Stimulated activated CD4-positive, alpha-beta T cell treated with anti-CD3 and anti-CD28 coated beads, Interleukin-15, amount 100 ng/mL, for 1 hour (primary cell): ENCODE measurements at places on chromosomes 11 and 22.

DNA sequence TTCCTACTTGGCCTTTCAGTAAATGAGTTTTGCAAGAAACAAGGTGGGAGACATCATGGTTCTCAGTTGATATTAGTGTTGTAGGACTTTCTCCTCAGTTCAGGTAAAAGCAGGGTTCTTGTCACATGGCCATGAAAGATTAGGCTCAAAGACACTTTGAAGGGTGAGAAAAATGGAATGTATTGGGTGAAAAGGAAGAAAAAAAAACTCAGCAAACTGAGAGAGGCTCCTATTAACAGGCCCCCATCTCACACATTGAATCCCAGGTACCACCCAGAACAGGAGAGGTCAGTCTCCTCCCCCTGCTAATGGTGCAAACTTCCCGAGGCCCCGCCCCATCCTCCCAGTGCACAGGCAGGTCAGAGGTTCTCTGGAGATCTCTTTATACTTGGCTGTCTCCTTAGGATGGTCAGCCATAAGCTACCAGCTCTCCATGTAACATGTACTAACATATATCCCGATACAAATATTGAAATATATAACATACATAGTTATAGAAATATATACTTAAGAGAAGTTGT is 62.2 kb downstream of the MICAL2 start:
- no peak for DNase-seq

- DNase-seq: no peak
These were observed 70.8 kb downstream of the TBC1D22A start for GRCh38 chr22:46833228-46833627.

DNA sequence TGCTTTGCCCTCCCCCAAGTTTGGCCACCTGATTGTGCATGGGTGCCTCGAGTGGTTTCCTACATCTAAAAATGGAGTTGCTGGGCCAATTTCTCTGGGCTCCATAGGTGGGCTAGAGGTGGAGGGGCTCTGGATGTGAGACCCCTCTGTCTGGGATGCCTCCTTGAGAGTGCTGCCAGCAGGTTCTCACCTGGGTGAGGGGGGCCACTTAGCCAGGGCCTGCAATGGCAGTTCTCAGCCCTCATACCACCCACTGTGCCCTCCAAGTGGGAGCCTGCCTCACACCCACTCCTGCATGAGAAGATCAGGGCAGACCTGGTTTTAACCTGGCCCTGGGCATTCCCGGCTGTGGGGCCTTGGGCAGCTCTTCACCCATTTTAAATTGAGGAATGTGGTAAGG is 83.9 kb downstream of the CABIN1 start:
- DNase-seq: no peak

DNA sequence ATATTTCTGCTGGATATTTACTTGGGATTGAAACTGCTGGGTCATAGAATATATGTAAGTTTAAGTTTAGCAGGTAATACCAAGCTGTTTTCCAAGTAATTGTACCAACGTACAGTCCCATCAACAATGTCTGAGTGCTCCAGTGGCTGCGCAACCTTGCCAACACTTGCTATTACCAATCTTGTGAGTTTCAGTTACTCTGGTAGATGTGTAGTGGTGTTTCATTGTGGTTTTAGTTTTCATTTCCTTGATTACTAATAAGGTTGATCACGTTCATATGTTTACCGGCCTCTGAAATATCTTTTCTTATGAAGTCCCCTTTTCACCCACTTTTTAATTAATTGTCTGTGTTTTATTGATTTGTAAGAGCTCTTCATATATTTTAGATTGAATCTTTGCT is 370.6 kb upstream of the CADM1 start:
- DNase-seq: no peak

GRCh38 chr11:13347901-13348300 is 70.3 kb downstream of the BMAL1 start:
- no peak for DNase-seq
